Stimulated activated CD8-positive, alpha-beta memory T cell treated with anti-CD3 and anti-CD28 coated beads, Interleukin-4, amount 100 ng/mL, for 1 hour (primary cell): ENCODE measurements at places on chromosomes 1 and 21.

DNA sequence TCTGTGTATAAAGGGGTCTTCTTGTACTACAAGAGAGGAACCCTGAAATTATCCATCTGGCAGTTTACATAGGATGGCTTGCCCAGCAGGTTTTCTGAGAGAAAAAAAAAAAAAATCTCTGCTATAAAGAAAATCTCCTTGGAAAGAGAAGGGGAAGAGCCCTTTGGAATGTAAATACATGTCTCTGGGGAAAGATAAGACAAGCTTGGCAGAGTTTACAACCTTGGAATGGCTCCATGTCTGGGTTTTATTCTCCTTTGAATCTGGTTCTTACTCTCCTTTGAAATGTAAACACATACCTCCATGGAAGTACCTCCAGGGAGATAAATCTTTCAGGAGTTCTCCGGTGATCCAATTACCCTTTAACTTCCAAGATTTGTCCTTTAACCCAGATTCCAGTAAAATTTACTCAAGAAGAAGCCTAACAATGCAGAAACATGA is 45.1 kb upstream of the DNAH14 start:
- no peak for DNase-seq

DNA sequence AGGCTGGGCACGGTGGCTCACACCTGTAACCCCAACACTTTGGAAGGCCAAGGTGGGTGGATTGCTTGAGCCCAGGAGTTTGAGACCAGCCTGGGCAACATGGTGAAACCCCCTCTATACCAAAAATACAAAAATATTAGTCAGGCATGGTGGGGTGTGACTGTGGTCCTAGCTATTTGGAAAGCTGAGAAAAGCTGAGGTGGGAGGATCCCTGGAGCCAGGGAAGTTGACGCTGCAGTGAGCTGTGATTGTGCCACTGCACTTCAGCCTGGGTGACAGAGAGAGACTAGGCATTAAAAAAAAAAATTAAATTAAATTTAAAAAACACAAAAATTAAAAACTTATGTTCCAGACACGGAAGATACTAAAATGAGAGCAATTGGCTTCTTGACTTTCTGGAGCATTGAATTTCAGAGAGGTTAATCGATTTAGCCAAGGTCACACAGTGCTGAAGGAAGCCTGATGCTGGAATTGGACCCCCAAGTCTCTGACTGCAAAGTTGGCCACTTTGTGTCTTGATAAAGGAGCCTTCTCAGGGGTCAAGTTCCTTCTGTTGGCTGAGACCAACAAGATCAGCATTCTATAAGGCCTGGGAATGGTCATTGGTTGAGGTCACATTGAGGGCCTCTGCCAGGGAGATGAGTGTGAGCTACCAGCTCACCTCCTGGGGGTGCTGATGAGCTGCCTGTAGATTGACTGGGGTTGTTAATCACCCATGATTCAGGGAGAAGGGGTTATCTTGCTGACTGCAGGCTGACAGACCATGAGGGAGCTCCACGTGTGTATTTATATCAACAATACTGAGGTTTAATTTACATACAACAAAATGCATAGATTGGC is 54.3 kb downstream of the RPS6KA1 start:
- no peak for DNase-seq

- no peak for DNase-seq
These were observed 640.7 kb upstream of the PTBP2 start for GRCh38 chr1:96080925-96081324.

GRCh38 chr1:89692601-89693521 is 59.9 kb downstream of the LRRC8C start:
- no peak for DNase-seq

GRCh38 chr1:207091200-207091908 is 2.7 kb downstream of the C4BPB start:
- DNase-seq = no peak

- no peak for DNase-seq
These were observed 617.1 kb upstream of the PTBP2 start for GRCh38 chr1:96104506-96104905.

DNA sequence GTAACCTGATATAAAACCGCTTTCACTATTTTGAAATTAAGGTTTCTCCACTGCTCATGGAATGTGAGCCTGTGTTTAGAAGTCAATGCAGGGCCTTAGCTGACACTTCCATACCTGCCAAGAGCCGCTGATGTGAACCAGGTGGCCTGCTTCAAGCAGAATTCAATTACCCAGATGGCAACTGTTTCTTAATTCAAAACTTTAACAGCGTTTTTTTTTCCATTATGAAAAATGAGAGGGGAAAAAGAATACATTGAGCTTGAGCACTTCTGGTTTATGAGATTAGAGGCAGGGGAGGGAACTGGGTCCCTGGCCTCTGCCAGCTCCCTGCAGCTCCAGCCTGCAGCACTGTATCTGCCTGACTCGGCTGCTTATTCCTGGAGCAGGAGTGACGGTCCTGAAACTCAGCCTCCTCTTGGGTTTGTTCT is 7.7 kb upstream of the ATP1A1 start:
- no peak for DNase-seq

- no peak for DNase-seq
These were observed 161.7 kb downstream of the PBX1 start for GRCh38 chr1:164720440-164721227.

DNA sequence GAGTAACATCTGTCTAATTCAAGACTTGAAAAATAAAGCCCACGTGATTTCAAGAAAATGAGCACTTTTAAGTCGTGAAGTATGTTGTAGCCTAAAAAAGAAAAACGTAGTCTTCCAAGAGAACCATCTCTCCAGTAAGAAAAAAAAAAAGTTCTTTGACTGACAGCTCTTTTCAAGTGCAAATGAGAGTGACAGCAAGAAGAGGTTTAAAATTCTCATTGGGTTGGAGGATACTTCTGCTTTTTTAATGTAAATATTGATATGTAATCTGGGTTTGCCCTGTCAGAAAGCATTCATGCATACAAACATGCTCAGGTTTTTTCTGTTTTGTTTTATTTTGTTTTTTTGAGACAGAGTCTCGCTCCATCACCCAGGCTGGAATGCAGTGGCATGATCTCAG is 32.3 kb upstream of the PRDM2 start:
- no peak for DNase-seq

- DNase-seq = no peak
These were observed 35.0 kb upstream of the TTC34 start for GRCh38 chr1:2836333-2836970.

- DNase-seq = no peak
These were observed 624 bp upstream of the CR1L start for GRCh38 chr1:207644166-207644851.

- DNase-seq = no peak
These were observed 261.9 kb upstream of the DEPDC1 start for GRCh38 chr1:68758666-68759209.

DNA sequence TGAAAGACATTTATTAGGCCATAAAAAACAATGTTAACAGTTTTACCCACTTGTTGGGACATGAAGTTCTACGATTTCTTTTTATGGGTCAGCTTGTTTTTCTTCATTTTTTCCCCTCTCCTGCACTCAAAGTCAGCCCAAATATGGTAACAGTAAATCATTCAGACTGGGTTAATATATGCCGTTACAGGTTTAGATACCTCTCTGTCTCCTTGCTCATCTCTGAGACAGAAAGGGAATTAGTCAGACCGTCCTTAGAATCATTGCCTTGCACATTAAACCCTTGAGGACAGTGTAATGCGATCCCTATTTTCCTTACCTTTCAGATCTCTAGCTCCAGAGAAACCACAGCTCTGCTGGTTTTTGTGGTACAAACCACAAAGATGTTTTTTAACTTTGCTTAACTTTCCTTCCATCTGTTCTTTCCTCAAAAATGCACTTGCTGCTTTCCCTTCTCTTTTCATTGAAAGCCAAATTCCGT is 613.3 kb downstream of the PLPP3 start:
- DNase-seq = no peak

DNA sequence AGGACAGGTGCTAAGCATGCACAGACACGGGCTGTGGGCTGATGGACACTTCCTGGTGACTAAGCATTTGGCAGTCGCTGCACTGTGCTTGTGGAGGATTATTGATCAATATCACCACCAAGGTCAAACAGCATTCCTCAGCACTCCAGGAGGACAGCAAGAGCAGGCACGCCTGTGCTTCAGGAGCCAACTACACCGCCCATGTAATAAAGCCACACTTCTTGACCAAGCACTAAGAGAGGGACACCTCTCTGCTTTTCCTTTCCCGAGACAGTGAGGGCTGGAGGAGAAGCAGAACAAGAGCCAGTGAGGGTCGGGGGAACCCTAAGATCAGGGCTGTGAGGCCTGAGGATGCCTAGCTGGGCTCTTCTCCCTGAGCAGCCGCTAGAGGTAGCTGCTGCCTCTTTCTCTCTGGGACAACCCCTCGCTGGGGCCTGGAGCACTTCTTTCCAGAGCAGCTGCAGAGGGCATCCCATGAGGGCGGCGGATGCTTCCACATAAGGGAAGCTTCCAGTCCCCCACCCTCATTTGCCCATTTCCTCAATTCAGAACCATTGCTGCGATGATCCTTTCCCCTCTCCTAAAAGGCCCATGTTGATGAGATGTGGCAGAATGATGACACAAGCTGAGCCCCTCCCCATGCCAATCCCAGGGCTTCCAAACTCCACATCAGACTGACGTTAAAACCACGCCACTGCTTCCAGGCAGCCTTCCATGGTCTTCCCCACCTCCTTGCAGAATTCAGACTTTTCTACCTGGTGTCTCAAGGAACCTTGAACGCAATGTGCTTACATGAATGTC is 19.1 kb downstream of the RAB7B start:
- DNase-seq = no peak
